ENCODE measurements at places on chromosomes 7 and 10.

GRCh38 chr10:44832595-44833390, 78.3 kb upstream of the TMEM72 start:
- no peak for DNase-seq

- DNase-seq = no peak
Observed at GRCh38 chr7:14125998-14126397, 136.5 kb upstream of the ETV1 start.

DNA sequence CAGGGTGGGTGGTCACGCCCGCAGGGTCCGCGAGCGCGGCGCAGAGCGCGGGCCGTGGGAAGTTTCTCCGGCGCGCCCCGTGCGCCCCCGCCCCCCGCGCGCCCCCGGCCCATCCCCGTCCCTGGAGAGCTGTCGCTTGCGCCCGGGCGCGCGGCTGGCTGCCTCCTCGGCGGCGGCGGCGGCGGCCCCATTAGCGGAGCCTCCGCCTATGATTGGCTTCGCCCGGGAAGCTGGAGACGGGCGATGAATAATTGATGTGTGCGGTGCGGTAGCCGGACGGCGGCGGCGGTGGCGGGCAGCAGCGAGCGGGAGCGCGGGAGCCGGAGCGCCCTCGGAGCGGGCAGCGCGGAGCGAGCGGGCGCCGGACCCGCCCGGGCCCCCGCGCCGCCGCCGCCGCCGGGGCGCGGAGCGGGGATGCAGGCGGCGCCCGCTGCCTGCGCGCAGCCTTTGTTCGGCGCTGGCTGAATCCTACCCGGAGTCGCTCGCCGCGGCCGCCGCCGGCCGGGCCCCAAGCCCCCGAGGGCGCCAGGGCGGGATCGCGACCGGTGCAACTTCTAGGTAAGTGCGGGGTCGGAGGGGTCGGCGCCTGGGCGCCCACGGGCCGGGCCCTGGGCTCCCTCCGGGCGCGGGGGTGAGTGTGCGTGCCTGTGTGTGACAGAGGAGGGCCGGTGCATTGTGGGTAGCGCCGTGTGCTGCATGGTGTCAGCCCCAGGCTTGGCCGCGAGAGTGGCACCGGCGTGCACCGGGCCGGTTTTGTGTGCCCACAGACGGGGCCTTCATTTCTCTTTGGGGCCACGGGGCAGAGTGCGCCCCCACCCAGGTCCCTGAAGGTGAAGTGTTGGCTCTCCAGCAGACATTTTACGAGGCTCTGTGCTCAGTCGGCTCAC, 103.8 kb upstream of the PPIF start:
- peak; percentile 75 for DNase-seq

- DNase-seq = no peak
Observed at GRCh38 chr10:96708996-96709395, 11.3 kb downstream of the PIK3AP1 start.

DNA sequence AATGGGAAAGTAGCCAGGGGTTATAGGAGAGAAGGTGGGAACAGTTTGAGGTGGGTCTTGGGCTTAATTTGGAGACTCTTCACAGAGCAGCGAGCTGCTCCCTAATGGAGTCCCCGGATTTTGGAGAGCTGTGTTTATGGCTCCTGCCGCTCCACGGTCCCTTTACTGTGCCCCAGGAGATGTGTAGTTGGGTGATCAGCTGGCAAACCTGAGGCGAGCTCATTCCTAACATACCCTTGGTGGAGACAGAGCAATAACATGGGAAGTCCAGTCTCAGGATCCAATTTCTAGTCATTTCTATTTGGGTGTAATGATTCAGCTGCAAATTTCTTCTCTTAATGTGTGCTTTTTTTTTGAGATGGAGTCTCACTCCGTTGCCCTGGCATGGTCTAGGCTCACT, 1.5 kb downstream of the GARIN1A start:
- no peak for DNase-seq

DNA sequence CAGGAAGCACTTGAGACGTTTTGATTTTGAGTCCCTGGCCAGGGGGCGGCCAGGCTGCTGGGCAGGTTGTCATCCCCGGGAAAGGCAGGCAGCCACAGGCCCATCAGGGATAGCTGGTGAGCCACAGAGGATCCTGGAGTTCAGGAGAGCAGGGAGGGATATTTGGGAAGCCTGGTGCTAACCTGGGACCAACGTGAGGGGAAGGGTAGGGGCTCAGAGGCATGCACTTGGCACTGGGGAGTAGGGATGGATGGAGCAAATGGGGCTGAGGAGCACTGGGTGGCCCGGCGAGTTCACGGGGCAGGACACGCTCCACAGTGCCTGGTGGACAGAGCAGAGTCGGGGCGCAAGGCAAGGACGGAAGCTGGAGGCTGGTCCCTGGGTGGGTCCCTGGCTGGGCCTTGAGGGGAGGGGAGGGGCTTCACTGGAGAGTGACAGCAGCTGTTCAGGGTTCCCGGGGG, 30.2 kb downstream of the LRRC27 start:
- DNase-seq = no peak

DNA sequence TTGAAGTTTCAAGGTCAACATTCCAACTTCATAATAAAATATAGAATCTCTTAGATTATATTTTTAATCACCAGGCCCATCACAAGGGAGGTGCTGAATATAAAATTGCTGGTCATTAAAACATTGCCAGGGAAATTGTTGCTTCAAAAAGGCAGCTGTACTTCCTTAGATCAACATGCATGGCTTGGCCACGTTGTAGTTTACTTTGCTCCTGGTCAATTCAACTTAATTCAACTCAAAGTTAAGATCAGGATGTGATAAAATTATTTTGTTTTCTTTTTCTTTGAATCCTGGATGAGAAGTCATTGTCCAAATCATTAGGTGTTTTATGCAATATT, 317.4 kb downstream of the PAXIP1 start:
- no peak for DNase-seq

GRCh38 chr7:20998309-20998708, 211.6 kb upstream of the SP8 start:
- no peak for DNase-seq

- no peak for DNase-seq
Observed at GRCh38 chr7:19982841-19983835, 209.7 kb upstream of the TMEM196 start.

GRCh38 chr7:21526007-21526406, 16.8 kb upstream of the DNAH11 start:
- DNase-seq = no peak

GRCh38 chr7:139284252-139284896, 53.3 kb downstream of the UBN2 start:
- DNase-seq = no peak

- DNase-seq = no peak
Observed at GRCh38 chr7:107383203-107383602, 86.7 kb upstream of the GPR22 start.

DNA sequence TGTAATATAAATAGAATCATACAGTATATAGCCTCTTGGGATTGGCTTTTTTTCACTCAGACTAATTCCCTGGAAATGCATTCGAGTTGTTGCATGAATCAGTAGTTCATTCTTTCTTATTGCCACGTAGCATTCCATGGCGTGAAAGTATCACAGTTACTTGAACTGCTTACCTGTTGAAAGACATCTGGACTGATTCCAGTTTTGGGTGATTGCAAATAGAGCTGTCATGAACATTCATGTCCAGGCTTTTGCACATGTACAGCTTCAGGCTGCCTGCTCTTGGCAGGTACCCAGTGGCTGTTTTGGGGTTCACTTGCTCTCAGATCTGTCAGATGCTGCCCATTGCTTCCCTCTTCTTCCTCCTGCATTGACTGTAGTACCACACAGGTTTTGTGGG, 54.9 kb downstream of the LRGUK start:
- DNase-seq = no peak

- no peak for DNase-seq
Observed at GRCh38 chr7:115851291-115851690, 179.3 kb downstream of the TFEC start.

GRCh38 chr10:86649471-86650150, 4.7 kb upstream of the OPN4 start:
- DNase-seq = no peak

- DNase-seq = no peak
Observed at GRCh38 chr7:36315309-36315944, 74.2 kb upstream of the ANLN start.

- no peak for DNase-seq
Observed at GRCh38 chr10:34791947-34792346, 23.1 kb downstream of the PARD3 start.

GRCh38 chr10:15841696-15842095, 18.6 kb downstream of the MINDY3 start:
- DNase-seq = no peak

DNA sequence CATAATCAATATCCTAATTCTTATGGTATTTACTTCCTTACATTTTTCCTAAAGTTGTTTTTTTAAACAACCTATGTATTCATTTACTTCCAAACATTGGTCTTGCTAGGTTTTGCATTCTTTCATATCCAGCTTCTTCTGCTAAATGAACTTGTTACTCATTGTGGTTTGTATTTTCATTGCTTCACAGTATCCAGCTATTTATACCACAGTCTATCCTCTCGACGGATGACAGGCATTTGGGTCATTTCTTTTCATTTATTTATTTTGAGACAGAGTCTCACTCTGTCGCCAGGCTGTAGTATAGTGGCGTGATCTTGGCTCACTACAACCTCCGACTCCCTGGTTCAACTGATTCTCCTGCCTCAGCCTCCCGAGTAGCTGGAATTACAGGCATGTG, 66.8 kb downstream of the CCDC6 start:
- DNase-seq = no peak

GRCh38 chr7:123070702-123071286, 75.3 kb upstream of the TAS2R16 start:
- DNase-seq = no peak

- DNase-seq = no peak
Observed at GRCh38 chr10:113305871-113306270, 247.0 kb upstream of the HABP2 start.

DNA sequence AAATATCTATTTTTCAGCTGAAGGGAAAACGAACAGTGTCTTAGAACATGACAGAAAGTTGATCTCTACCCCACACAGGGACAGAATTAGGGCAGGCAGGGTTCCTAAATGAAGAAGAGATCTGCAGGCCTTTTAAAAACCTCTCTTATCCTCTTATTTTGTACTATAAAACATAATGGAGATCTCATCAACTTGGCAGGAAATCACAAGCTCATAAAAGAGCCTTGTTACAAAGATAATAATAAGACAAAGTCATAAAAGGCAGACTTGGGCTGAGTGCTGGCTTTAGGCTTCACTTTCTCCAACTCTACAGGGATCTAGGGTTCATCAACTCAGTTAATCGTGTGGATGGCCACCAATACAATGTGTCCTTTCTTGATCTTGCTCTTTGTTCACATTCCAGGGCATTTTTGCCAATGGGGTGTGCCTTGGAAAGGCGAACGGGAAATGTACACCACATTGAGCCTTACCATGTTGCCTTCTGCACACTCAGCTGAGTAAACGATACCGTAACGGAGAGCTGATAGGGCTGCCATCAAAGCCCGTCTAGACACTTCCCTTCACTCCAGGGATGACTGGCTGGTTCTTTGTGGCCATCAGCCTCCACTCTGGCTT, 7.1 kb upstream of the TEX36 start:
- no peak for DNase-seq

GRCh38 chr7:50703654-50704053, 79.0 kb downstream of the GRB10 start:
- DNase-seq = no peak

DNA sequence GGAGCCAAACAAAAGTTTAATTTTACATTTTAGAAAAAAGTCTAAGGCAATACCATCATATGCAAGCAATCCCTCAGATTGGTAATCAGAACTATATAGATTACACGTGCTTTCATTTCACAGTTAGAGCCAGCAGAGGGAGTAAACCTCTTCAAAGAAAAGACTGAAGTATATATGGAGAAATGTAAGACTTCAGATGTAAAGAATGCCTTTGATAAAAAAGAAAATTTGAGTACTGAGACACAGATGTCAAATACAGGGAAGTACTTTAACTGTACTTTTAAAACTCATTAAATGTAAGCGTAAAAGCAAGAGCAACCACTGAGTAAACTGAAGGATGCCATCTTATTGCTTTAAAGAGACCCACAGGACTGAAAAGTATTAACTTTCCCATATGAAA, 101.4 kb upstream of the FAM133B start:
- DNase-seq = no peak

GRCh38 chr10:59000162-59000825, 176.1 kb upstream of the PHYHIPL start:
- DNase-seq = no peak

GRCh38 chr10:21488246-21488956, 37.1 kb downstream of the SKIDA1 start:
- DNase-seq = no peak

DNA sequence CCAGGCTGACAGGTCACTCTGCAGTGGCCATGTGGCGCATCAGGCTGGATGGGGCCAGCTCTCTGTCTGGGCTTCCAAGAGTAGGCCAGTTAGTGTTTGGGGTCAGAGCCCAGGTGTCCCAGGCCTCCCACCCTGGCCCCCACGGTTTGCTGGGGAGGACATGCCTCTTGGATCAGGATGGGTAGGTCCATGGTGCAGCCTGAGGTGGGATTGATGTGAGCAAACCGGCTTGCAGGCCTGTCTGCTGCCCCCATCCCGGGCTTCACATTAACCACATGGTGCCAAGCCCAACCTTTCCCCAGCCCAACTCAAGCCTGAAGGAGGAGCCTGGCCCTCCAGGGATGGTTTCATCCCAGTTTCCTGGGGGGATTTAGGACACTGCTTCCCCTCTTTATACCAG, 39.2 kb downstream of the LDB3 start:
- no peak for DNase-seq

- no peak for DNase-seq
Observed at GRCh38 chr7:121388950-121389349, 7.2 kb downstream of the FAM3C start.

- DNase-seq = no peak
Observed at GRCh38 chr10:83089335-83089734, 1050.0 kb upstream of the GHITM start.

DNA sequence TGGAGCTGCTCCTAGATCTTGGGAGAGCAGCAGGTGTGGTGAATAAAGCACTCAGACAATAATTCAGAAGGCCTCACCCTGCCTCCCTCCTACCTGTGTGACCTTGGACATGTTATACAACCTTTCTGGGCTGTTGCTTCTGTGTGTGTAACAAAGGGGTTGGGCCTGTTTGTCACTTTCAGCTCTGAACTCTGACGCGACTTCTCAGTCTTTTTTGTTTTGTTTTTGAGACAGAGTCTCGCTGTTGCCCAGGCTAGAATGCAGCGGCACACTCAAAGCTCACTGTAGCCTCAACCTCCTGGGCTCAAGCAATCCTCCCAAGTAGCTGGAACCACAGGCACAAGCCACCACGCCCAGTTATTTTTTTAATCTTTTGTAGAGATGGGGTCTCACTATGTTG, 89.3 kb downstream of the DNMBP start:
- no peak for DNase-seq

DNA sequence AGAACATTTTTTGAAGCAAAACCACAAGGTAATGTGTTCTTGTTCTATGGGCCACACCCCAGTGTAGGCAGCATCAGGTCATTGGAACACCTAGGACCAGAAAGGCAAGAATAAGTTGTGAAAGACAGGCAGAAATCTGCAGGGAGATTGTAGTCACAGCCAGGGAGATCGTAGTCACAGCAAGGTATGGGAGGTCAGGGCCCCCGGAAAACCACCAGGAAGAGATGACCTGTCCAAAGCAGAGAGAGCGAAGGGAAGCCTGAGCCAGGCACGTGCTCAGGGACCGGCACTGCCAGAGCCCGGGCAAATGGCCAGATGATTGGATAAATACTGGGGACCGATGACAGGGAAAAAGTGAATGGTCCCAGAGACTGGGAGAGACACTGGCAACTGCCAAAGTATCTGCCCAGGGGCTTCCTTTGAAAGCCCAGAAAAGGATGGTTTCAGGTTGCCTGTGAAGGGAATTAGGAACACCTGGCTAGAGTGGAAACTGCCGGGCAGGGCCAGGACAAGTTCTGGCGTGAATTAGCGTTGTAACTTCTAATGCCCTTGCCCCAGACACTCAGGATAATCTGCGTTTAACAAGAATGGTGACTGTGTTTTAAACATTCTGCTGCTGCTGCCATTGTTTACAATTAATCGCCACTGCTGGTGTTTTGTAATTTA, 3.9 kb upstream of the NOBOX start:
- no peak for DNase-seq

All from stimulated activated CD4-positive, alpha-beta T cell treated with anti-CD3 and anti-CD28 coated beads, Interleukin-4, amount 100 ng/mL, for 1 hour (primary cell).